ENCODE measurements at places on chromosomes 6 and 20.

GRCh38 chr6:146357578-146358430 is 185.8 kb upstream of the RAB32 start:
- DNase-seq, result no peak

DNA sequence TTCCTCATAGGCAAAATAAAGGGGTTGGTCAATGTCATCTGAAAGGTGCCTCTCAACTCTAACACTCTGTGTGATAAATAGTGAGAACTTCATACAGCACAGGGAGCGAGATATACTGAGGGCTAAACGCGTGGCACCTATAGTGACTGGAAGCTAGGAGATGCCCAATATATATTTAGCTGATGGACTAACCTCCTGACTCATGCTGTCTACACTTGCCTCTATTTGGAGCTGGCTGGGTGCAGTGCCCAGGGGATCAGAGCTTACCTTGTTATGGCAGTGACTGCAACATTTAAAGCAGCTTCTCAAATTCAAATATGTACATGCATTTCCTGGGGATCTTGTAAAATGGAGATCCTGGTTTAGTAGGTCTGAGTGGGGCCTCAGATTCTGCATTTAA is 111.6 kb upstream of the PLN start:
- no peak for DNase-seq

- DNase-seq, result no peak
These were observed 72.8 kb upstream of the E2F3 start for GRCh38 chr6:20328924-20329300.

GRCh38 chr6:57106990-57107389 is 17.0 kb downstream of the ZNF451 start:
- no peak for DNase-seq

GRCh38 chr6:4647414-4648365 is 128.5 kb upstream of the CDYL start:
- peak; percentile 55 for DNase-seq

- no peak for DNase-seq
These were observed 272.2 kb downstream of the KCNQ5 start for GRCh38 chr6:72894091-72894490.

DNA sequence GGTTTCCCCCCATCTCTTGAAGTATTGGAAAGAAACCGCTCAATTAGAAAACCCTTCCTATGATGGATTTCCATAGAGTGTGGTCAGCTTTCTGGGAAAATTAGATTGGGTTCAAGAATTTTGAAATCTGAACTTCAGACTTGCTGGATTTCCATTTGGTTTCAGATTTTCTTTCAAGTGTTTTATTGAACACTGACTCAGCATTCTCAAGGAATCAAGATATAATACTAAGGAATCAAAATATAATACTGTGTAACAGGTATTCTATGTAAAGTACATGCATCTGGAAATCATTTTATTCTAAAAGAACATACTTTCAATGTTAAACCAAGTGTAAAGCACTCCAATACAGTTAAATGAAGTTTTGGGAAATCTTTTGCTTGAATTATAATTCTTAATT is 94.7 kb upstream of the CCN2 start:
- DNase-seq, result no peak

- DNase-seq, result no peak
These were observed 164.0 kb downstream of the MRPL14 start for GRCh38 chr6:43963203-43963602.

- no peak for DNase-seq
These were observed 8.2 kb downstream of the CCN5 start for GRCh38 chr20:44723391-44723790.

DNA sequence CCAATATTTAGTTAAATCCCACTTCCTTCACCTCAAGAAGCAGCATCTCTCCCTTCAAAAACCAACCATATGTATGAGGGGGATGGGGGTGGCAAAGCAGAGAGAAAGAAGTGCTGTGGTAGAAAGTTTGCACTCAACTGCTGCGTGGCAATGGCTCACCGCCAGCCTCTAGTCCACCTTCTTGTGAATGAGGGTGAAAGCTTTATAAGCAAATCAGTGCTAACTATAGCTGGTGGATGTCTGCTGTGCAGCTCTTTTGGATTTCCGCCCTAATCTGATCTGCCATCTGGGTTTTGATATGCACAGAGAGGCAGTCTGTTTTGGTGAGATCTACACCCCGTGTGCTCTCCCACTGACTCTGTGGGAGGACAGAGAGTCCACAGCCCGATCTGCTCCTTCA is 281.2 kb upstream of the SUPT3H start:
- no peak for DNase-seq

DNA sequence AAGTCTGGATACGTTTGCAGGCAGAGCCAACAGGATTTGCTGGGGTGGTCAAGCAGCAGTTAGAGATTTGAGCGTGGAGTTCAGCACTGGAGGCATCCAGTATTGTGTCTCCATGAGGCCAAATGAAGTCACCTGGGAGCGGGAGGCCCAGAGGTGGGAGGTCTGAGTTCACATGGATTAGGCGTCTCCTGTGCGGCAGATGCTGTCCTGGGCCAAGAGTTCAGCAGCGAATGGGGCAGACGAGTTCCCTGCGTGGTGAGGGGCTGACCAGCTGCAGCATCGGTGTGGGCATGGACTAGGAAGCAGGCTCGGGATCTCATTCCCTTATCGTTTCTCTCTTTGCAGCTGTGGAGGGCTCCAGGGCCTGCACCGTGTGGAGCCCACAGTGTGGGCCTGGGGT is 66.2 kb downstream of the BCAS4 start:
- DNase-seq, result no peak

GRCh38 chr6:18424201-18424600 is 37.1 kb downstream of the RNF144B start:
- no peak for DNase-seq

DNA sequence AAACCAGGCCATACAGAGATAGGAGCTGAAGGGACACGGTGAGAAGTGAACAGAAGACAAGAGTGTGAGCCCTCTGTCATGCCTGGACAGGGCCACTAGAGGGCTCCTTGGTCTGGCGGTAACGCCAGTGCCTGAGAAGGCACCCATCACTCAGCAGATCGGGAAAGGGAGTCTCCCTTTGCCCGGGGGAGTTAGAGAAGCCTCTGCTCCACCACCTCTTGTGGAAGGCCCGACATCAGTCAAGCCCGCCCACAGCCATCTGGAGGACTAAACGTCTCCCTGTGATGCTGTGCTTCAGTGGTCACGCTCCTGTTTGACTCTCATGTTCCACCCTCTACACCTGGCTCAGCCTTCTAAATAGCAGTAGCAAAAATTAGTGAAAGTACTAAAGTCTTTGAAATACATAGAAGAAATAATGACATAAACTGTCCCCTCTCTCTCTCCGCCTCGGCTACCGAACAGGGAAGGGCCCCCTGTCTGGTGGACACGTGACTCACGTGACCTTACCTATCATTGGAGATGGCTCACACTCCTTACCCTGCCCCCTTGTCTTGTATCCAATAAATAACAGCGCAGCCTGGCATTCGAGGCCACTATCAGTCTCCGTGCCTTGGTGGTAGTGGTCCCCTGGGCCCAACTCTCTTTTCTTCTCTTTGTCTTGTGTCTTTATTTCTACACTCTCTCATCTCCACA is 66.7 kb downstream of the RPP21 start:
- DNase-seq, result no peak

- DNase-seq, result no peak
These were observed 43.1 kb upstream of the GATA5 start for GRCh38 chr20:62518911-62519310.

All from occipital lobe (tissue), 3 donors.